ENCODE measurements at places on chromosomes 7 and 10.

DNA sequence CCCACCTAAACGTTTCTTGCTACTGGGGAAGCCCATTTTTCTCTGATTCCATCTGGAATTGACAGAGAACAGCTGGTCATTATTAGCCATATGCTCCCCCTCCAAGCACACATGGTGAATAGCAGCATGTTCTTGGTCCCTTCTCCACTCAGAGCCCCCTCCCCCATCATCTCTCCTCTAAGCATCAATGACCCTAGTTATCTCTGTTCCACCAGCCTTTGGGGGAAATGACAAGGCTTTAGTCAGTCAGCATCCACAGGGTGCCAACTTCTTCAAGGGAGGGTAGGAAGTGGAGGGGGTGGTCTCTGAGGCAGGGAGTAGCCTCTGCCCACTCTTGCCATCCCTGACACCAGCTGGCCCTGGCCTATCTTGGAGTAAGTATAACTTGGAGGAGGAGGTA lies 163.1 kb downstream of the UBE2H start:
- no peak for DNase-seq

- DNase-seq, result no peak
These were observed 124.1 kb upstream of the TEX47 start for GRCh38 chr7:88919478-88920131.

DNA sequence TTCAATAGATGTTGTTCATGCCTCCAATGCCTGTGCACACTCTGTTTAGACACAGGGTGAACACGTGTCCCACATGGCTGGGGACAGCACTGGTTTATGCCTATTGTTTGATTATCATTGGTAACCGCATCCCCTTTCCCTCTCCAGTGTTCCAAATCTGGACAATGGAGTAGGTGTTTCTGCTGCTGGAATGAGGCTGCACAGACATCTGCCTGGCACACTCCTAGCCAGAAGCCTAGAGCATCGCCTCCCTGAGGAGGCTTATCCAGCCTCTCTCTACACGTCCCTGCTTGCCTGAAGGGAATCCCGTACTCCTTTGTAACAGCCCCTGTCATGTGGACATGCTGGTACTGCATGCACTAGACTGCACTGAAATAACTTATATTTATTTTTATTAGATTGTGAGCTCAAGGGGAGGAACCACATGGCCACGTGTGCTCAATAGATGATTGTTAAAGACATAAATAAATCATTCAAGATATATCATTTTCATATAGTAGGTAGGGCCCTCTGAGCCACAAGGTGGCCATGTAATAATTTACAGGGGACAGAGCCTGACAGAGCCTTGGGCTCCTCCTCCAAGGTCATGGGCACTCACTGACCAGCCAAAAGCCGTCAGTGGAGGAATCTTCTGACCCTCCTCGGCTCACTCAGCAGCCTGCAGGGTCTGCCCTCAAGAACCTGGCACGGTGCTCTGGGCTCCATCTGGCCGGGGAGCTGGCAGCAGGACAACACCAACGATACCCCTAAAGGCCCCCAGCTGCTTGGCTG lies 310.9 kb upstream of the ZNF32 start:
- DNase-seq, result no peak

- DNase-seq, result no peak
These were observed 49.4 kb downstream of the TEX36 start for GRCh38 chr10:125633517-125633999.

GRCh38 chr7:78232806-78233205 lies 434.2 kb downstream of the PHTF2 start:
- DNase-seq, result no peak

- DNase-seq, result no peak
These were observed 28.1 kb upstream of the NAMPT start for GRCh38 chr7:106312906-106313305.

- DNase-seq, result peak; percentile 73
These were observed 820 bp downstream of the WAC start for GRCh38 chr10:28533571-28534304.

DNA sequence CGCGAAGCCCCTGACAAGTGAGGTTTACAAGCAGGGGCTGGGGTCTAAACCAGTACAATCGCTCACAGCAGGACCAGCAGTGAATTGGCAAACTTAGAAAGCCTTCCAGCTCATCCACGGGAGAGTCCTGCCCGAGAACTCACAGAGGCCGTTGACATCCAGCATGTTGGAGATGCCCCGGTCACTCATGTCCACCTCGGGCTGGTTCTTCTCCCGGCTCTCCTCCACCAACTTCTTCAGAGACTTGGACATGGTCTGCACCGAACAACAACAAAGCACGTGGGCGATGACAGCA lies 447 bp downstream of the RSU1 start:
- no peak for DNase-seq

DNA sequence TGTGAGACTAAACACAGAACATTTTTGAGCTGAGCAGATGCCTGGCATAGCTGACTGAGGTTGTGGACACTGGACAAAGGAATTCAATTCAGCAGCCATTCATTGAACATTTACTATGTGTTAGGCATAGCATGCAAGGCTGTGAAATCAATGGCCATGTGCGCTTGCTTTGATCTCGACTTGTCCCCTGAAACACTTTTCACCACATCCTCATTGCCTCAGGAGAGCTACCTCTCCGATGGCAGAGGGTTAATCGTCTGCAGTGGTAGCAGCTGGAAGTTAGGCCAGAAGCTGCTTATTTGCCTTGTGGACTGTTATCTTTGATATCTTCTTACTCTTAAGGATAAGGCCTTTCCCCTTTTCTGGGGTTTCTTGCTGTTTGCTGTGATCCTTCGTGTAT lies 297.8 kb downstream of the AUTS2 start:
- no peak for DNase-seq

GRCh38 chr7:79182283-79182682 lies 271.2 kb downstream of the MAGI2 start:
- no peak for DNase-seq

DNA sequence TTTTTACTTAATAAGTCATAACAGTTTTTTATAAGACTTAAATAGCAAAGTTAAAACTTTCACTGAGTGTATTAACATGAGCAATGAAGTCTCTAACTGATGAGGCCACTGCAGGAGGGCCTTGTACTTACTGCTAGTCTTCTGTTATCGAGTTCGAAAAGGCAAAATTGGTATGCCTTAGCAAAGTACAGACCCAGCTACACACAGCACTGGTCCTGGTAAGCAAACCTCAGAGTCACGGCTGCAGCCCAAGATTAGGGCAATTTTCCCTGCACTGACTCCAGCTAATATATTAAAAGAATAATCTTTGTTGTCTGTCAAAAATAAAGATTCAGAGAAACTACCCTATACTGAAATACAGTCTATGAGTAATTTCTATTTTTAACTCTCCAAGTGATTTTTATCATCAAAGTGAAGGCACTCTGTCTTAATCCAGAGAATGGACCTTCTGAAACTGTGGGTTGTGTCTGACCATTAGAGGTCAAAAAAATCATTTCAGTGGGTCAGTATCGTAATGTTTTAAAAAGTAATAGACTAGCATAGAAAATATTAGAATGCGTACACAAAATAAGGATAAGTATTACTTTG lies 85.7 kb downstream of the HBP1 start:
- DNase-seq, result no peak

GRCh38 chr7:74625446-74625845 lies 32.1 kb upstream of the GTF2I start:
- DNase-seq, result peak; percentile 46

GRCh38 chr7:130943336-130943901 lies 209.4 kb upstream of the KLF14 start:
- DNase-seq, result peak; percentile 35

- no peak for DNase-seq
These were observed 66.9 kb downstream of the ZNRF2 start for GRCh38 chr7:30351286-30351685.

DNA sequence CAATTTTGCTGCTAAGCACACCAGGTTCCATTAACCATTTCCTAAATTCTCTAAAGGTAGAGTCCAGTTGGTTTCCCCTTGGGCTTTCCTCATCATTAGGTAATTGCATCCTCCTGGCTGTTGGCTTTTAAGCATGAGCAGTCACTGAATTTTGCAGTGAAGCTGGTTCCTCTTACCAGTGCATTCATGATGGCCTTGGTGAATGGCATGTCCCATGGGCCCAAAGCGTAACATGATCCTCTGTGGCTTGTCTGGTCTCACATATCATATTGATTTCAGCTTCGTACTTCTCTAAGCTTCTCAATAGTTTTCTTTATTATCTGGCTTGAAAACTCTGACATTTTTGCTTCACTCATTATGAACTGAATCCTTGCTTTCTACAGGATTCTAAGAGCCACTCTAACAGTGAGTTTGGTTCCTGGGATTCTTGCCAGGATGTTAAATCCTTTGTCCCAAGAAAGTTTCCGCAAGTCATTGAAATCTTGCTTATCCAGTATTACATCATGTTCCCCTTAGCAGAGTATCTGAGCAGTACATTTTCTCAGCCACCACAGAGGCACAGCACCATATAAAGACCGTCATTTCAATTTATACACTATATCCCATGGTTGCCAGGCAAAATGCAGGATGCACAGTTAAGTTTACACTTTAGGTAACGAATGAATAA lies 134.2 kb downstream of the PTN start:
- DNase-seq, result no peak

DNA sequence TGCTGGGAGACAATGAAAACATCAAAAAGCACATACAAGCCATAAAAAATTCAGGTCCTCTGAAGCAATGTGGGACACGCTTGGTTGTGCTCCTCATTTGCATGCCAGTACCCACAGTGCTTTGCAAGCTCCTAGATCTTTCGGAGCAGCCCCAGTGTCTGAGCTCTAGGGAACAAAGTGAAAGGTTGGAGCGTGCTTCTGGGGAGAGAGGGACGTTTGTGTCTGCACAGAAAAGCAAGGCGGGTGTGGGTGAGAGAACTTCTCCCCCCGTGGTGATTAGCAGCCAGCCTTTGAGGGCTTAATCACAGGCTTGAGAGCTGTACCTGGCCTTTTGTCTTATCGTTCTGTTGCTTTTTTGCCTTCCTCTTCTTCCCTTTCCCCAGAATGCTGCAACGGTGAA lies 76.7 kb upstream of the HABP2 start:
- DNase-seq, result no peak

- no peak for DNase-seq
These were observed 114.2 kb downstream of the TAF3 start for GRCh38 chr10:7932301-7933036.

DNA sequence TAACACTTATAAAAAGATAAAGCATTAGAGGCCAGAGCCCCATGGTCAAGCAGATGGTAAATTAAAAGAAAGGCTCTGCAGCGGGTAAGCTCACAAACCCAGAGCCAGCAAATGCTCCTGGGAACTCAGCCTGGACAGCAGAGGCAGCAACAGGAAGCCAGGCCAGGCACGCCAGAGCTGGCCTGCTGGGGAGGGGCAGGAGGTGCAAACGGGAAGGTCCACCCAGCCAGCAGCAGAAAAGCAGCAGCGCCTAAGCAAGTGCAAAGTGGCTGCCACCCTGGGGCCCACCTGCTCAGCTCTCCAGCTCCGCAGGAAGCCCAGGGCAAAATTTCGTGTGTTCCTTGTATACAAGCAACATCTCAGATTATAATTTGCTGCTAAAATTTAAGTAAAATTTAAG lies 82.7 kb upstream of the GPR22 start:
- DNase-seq, result no peak
